Stimulated activated memory B cell treated with anti-CD40 and anti-IgM and Interleukin-4, amounts not matched to agents 10 μg/mL and 1 μg/mL and 100 μg/mL, for 72 hours (primary cell): ENCODE measurements at places on chromosomes 11 and 22.
A peak's percentile ranks its signal among the peaks of the same experiment; 100 is the strongest.

GRCh38 chr11:74707602-74708510, 23.4 kb downstream of the CHRDL2 start:
- no peaks in the 10 kb centered on the region for H3K27me3 ChIP-seq
- no peaks in the 10 kb centered on the region for H3K36me3 ChIP-seq
- H3K4me3 ChIP-seq: no peak overlapping the region
- no peak for ATAC-seq
- H3K4me1 ChIP-seq: no peaks in the 10 kb centered on the region

GRCh38 chr22:40157330-40157945, 20.3 kb upstream of the TNRC6B start:
- no peak overlapping the region for H3K4me3 ChIP-seq
- no peak overlapping the region for H3K27ac ChIP-seq
- H3K36me3 ChIP-seq: peaks cover 5% of the 10 kb centered on the region
- H3K4me1 ChIP-seq: peaks cover 13% of the 10 kb centered on the region
- no peaks in the 10 kb centered on the region for H3K27me3 ChIP-seq
- ATAC-seq: no peak

- no peaks in the 10 kb centered on the region for H3K27me3 ChIP-seq
- H3K36me3 ChIP-seq: peaks cover 45% of the 10 kb centered on the region
- H3K4me1 ChIP-seq: peaks cover 9% of the 10 kb centered on the region
- no peak for ATAC-seq
- no peak overlapping the region for H3K4me3 ChIP-seq
Measured at GRCh38 chr11:6565988-6566703, 37.3 kb downstream of the RRP8 start.

DNA sequence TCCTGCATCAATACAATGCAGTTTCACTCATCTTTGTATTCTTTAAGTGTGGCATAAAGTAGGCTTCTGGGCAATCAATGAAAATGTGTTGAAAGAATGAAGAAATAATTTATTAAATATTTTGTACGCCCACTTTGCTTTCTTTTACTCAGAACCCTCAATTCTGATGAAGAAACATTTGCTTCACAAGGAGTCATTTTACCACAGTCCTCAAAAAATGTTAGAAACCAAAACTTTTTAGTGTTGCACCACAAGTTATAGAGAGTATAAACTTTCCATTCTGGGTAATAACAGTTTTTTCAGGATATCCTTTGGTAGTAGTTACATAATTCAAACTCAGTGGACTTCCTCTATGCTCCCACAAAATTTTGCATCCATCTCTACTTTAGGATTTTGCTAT, 360.5 kb downstream of the DLG2 start:
- H3K27ac ChIP-seq: no peak overlapping the region
- ATAC-seq: no peak
- H3K27me3 ChIP-seq: no peaks in the 10 kb centered on the region
- peaks cover 14% of the 10 kb centered on the region for H3K4me1 ChIP-seq
- peaks cover 6% of the 10 kb centered on the region for H3K36me3 ChIP-seq

DNA sequence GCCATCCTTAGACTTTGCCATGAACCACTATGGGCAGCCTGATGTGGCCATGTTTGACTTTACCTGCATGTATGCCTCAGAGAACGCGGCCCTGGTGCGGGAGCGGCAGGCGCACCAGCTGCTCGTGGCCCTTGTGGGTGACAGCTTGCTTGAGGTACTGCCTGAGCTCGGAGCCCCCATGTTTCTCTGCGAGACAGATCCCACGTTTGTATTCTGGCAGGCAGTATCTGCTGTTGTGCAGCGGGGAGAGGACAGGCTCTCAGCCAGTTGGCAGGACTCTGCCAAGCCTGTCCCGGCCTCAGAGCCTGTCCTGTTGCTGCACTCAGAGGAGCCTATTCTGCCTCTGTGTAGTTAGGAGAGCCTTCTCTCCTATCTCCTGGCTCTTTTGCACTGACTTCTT, 109.9 kb downstream of the MICAL2 start:
- H3K27ac ChIP-seq: no peak overlapping the region
- no peaks in the 10 kb centered on the region for H3K36me3 ChIP-seq
- peaks cover 13% of the 10 kb centered on the region for H3K4me1 ChIP-seq

DNA sequence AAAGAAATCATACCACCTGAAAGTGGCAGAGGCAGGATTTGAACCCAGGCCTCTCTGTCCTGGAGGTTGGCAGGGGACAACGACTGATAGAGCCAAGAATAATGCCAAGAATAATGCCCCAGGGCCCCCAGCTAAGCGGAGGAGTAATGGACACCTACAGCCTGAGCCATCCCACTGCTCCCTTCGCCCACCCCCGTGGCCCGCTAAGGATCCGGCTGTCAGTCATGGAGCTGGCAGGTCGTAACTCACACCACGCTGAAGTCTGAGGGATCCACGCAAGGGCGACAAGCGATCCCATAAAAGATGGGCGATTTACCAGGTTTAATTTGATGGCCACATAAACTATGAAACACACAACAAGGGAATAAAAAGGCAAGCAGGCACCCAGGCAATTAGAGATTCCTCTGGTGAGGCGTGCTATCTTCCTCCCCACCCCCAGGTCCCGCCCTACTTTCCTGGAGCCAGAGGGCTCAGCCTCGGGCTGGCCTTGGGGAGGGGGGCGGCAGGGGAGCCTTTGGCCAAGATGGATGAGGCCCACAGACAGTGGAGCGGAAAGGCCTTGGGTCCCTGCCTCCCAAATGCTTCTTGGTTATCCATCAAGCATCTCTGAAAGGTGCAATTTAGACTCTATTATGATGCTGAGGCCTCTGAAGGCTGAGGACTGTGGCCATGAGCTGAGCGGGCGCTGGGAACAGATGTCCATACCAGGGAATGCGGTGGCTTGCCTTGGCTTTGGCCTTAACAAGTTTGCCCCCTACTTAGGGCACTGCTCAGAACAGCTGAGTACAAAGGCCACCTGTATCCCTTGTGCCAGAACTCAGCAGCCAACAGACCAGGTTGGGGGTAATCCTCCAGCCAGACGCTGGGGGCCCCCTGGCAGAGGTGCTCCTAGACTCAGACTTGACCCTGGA, 55.2 kb downstream of the MACROD1 start:
- no peaks in the 10 kb centered on the region for H3K36me3 ChIP-seq
- H3K4me1 ChIP-seq: no peaks in the 10 kb centered on the region
- no peaks in the 10 kb centered on the region for H3K27me3 ChIP-seq
- H3K4me3 ChIP-seq: no peak overlapping the region
- H3K27ac ChIP-seq: no peak overlapping the region

DNA sequence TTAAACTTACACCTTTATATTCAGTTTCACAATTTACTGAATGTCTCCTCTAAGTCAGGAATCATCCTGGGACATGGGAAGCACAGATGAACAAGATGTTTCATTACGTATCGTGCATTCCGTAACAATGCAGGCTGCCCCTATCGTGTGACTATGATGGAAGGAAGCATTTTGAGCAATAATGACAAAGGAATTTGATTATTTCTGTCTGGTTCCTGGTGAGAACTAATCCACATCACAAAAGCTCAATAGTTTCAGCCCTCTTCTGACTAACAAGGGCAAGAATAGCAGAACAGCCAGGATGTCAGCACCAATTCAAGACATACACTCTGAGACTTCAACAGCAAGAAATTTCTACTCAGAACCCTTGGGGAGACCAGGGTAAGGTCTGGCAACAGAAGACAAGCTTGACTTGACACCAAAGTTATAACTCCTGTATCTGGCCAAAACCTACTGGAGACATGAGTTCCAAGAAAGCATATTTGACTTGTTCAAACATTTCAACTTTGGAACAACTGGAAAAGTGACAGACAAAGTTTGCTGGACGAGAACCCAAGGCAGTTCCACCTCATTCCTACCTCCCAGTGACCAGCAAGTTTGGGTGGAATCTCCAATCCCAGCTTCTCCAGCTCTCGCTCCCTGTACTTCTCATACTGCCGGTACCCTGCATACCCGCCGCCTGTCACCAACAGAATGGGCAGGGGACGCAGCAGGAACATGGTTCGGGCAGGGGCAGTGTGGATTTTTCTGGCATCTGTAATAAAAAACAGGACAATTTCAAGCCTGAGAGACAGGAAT, 14.3 kb downstream of the PISD start:
- peaks cover 9% of the 10 kb centered on the region for H3K36me3 ChIP-seq
- peak overlapping the region; percentile 68 for H3K27ac ChIP-seq
- peaks cover 41% of the 10 kb centered on the region for H3K4me1 ChIP-seq

- ATAC-seq: no peak
- H3K4me1 ChIP-seq: no peaks in the 10 kb centered on the region
- peaks cover 8% of the 10 kb centered on the region for H3K36me3 ChIP-seq
- H3K27ac ChIP-seq: peak overlapping the region; percentile 2
- H3K27me3 ChIP-seq: no peaks in the 10 kb centered on the region
Measured at GRCh38 chr11:95571718-95572260, 217.8 kb downstream of the FAM76B start.

DNA sequence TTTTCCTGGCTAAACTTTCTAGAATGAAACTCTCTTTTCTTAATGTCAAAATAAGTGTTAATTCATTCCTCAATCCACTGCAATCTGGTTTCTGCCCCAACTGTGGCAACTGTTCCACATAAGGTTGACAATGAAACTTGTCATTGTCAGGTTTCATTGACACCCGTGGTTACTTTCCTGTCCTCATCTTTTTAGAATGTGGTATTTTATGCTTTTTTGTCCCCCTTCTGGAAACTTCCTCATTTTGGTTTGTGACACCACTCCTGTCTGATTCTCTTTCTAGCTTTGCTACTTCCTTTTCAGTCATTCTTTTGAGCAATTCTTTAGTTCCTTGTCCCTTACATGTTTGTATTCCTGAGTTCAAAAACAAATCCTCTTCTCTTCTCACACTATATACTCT, 7.5 kb upstream of the PDE3B start:
- H3K4me1 ChIP-seq: peaks cover 28% of the 10 kb centered on the region
- no peak overlapping the region for H3K27ac ChIP-seq
- H3K36me3 ChIP-seq: no peaks in the 10 kb centered on the region

GRCh38 chr11:61693922-61694601, 13.9 kb downstream of the DAGLA start:
- H3K4me3 ChIP-seq: no peak overlapping the region
- H3K27ac ChIP-seq: no peak overlapping the region
- no peaks in the 10 kb centered on the region for H3K36me3 ChIP-seq
- H3K27me3 ChIP-seq: peaks cover 60% of the 10 kb centered on the region
- H3K4me1 ChIP-seq: peaks cover 21% of the 10 kb centered on the region

GRCh38 chr22:17267661-17268330, 48.6 kb upstream of the ADA2 start:
- ATAC-seq: no peak
- H3K27ac ChIP-seq: no peak overlapping the region

DNA sequence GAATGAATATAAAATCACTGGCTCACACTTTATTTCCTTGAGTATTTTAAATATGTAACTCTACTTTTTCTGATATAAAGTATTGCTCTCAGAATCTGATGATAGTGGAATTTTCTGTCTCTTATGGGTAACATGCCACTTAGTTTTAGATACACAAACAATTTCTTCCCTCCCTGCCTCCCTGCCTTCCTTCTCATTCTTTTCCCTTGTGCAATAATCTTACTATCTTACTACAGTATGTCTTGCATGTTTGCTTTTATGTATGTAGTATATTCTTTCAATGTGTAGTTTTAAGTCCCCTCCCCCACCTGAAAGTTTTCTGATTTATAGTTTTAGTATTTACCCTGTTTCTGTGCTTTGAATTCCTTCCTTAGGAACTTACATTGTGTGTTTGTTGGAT, 48.4 kb downstream of the INSC start:
- no peaks in the 10 kb centered on the region for H3K4me1 ChIP-seq
- H3K4me3 ChIP-seq: no peak overlapping the region
- ATAC-seq: no peak
- no peak overlapping the region for H3K27ac ChIP-seq
- no peaks in the 10 kb centered on the region for H3K36me3 ChIP-seq

DNA sequence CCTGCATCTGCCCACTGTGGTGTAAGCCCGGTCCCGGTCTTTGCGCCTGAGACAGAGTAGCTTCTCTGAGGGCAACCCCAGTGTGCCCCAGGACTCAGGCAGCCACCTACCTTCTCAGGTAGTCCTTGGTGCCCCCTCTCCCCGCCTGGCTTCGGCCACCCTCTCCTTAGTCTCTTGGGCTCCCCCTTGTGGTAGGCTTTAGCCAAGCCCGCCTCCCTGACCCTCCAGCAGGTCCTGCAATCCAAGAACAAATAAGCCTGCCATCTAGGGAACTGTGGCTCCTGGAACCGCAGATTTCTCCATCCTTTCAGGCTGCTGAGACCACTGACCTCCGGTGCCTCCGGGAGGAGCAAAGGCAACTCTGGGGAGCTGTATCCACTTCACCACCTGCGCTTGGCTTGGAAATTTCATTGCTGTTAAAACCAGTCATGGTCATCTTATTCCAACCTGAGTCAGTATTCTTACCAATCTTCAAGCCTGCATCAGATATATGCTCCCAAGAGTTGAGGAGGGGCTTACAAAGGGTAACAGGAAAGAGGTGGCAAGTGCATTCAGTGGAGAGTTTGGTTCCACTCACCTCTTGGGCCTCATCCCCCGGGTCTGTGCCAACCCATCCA, 52.8 kb upstream of the TENM4 start:
- ATAC-seq: peak; percentile 74
- H3K4me1 ChIP-seq: peaks cover 6% of the 10 kb centered on the region
- H3K27ac ChIP-seq: no peak overlapping the region
- peaks cover 18% of the 10 kb centered on the region for H3K27me3 ChIP-seq
- no peak overlapping the region for H3K4me3 ChIP-seq
- no peaks in the 10 kb centered on the region for H3K36me3 ChIP-seq

- no peak overlapping the region for H3K4me3 ChIP-seq
- no peak overlapping the region for H3K27ac ChIP-seq
- H3K4me1 ChIP-seq: no peaks in the 10 kb centered on the region
- ATAC-seq: no peak
- peaks cover 5% of the 10 kb centered on the region for H3K36me3 ChIP-seq
- H3K27me3 ChIP-seq: peaks cover 17% of the 10 kb centered on the region
Measured at GRCh38 chr11:34380696-34381095, 22.9 kb upstream of the ABTB2 start.

DNA sequence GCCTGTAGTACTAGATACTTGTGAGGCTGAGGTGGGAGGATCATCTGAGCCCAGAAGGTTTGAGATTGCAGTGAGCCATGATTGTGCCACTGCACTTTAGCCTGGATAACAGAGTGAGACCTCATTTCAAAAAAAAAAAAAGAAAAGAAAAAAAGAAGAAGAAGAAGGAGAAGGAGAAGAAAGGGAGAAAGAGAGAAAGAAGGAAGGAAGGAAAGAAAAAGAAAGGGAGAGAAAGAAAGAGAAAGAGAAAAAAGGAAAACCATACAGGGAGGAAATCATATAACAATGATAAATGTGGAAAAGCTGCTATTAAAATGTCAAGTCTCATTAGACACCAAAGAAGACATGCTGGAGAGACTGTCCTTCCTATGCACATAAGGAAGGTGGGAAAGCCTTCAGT, 5.7 kb upstream of the PRDM10 start:
- ATAC-seq: no peak
- no peaks in the 10 kb centered on the region for H3K36me3 ChIP-seq
- H3K27ac ChIP-seq: no peak overlapping the region
- peaks cover 58% of the 10 kb centered on the region for H3K27me3 ChIP-seq
- H3K4me3 ChIP-seq: no peak overlapping the region
- peaks cover 14% of the 10 kb centered on the region for H3K4me1 ChIP-seq

DNA sequence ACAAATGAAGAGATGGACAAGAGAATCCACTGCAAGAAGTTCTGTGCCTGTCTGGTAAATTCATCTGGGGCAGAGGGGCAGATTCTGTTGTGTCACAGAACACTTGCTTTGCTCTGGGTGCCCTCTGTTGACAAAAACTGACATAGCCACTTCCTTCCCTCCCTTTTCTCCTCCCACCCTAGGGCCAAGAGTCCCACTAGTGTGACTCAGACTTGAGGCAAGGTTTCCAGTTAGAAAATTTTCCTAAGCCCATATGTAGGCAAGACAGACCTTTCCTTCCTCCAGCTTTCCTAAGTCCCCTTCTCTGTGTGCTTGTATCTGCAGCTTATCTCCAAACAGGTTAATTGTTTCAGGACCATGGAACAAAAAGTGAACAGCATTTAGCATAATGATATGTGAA, 106.8 kb downstream of the RBFOX2 start:
- H3K36me3 ChIP-seq: no peaks in the 10 kb centered on the region
- ATAC-seq: no peak
- no peak overlapping the region for H3K4me3 ChIP-seq
